Uterus (tissue), 4 donors: ENCODE measurements at places on chromosomes 16 and 17.

DNA sequence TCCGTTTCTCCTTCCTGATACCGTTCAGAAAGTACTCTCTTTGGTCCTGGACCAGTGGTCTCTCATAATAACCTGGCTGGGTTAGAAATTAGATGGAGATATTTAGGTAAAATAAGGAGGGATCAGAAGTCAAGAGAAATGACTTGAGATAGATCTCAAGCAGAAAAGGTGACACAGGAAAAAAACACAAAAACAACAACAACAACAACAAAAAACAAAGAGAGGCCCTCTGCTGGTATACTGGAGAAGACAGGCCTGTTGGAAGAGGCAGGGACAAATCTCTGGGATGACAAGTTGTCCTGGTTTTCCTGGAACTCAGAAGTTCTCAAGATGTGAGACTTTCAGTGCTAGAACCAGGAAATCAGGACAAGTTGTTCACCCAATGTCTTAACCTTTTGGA lies 430.5 kb downstream of the SHISA9 start:
- no peak for DNase-seq

DNA sequence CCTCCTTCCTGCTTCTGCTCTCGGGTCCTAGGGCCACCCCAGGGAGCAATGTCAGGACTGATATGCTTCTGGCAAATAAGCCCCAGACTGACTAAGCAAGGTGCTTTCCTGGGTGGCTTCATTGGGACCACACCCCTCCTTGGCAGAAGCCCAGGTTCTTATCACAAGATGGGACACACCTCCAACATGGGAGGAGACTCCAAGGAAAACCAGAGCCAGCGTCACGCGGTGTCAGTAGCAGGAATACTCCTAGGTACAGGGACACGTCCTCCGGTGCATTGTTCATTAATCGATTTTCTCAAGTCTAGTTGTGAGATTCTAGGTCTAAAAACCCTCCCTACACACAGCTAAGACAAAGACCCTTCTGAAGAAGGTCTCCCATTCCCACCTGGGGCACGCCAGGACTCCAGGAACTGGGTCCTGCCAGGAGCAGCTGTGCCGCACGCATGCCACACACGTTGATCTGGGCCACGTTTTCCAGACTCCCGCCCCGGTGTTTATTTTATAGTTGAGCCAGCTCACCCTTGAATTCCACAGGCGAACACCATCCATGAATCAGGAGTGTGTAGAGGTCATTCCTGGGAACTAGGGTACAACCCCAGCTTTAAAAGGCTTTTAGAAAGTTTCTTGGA lies 30.8 kb downstream of the FA2H start:
- no peak for DNase-seq

GRCh38 chr16:51982715-51983680 lies 563.9 kb downstream of the TOX3 start:
- DNase-seq = peak; percentile 61

- DNase-seq = no peak
Observed at GRCh38 chr17:69702078-69702477, 287.6 kb downstream of the MAP2K6 start.

DNA sequence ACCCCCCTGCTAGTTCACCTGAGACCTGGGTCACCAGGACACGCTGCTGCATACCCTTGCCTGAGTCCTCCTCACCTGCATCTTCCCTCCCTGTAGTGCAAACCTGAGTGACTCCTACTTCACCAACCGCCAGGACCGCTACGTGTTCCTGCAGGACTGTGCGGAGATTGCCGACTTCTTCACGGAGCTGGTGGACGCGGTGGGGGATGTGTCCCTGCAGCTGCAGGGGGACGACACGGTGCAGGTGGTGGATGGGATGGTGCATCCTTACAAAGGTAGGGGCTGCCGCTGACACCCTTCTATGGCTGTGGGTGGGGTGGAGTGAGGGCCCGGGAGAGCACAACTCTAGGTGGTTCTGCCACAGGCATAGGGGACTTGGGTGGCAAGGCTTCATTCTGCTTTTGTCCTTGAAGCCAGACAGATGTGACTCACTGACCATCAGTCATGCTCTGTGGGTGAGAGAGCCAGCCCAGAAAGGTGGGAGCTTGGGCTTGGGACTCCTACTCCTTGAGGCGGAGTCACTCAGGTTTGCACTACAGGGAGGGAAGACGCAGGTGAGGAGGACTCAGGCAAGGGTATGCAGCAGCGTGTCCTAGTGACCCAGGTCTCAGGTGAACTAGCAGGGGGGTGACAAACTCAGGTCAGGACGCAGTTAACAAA lies 22.3 kb downstream of the PGS1 start:
- no peak for DNase-seq

DNA sequence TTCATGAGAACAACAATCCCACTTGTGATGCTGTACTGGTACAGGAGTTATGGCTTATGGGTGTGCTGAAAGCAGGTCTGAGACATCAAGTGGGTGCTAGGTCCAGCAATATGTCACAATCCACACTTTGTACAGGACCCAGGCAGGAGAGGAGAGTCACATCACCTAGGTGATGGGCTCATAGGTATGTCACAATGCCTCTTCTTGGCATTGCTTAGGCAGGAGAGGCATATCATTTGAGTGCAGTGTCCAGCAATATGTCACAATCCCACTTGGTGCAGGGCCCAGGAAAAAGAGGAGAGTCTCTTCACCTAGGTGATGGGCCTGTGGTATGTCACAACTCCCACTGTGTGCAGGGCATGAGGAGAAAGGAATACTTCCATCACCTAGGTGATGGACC lies 2110.0 kb downstream of the TP53TG3F start:
- DNase-seq = no peak

- DNase-seq = peak; percentile 33
Observed at GRCh38 chr16:87324411-87325275, 7.5 kb upstream of the C16orf95 start.

GRCh38 chr17:1423456-1424135 lies 23.6 kb upstream of the YWHAE start:
- DNase-seq = no peak

DNA sequence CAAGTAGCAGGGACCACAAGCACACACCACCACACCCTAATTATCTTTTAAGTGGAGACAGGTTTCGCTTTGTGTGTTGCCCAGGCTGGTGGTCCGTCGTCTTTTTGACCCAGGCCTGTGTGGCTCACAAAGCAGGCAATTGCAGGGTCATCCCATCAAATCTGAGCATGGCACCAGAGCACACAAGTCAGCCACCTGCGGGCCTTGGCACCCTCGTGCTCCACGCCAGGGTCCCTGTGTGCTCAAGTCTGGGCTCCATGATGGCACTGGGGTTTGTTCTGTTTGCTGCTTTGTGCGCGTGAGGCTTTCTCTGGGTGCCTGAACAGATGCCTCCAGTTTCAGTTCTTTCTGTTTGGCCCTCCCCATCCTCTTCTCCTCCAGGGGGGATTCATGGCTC lies 2.4 kb upstream of the CAPN15 start:
- no peak for DNase-seq

DNA sequence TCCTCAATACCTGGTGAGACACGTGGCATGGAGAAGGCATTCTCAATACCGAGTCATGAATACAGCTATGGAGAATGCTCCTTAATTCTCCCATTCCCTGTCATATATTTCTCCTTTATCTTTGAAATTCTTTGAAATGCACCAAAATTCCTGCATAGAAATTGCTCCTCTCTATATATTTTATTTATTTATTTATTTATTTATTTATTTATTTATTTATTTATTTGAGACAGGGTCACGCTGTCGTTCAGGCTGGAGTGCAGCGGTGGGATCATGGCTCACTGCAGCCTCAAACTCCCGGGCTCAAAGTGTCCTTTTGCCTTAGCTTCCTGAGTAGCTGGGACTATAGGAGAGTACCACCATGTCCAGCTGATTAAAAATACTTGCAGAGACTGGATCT lies 190.3 kb upstream of the MAF start:
- no peak for DNase-seq

DNA sequence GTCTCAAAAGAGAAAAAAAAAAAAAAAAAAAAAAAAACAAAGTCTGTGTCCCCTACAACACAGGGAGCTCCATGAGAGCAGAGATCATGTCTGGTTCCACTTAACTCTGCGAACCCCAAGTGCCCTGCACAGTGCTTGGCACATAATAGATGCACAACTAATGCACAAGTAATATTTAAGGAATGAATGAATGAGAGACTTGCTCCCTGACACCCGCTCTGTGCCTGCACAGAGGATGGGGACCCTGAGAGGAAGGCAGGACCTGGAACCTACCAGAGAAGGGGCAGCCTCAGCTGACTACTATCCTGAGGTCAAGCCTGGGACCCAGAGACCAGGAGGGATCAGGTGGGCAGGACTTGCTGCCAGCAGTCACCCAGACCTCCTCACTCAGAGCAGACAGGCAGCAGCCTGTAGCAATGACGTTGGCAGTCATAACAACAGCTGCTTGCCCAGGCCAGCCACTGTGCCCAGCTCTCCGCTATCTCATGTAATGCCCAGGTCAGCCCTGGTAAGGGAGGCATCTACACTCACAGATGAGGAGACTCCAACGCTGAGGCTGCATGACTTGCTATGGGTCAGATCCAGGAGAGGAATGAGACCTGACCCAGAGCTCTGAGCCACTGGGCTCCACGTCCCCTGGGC lies 2.9 kb downstream of the MYO15A start:
- no peak for DNase-seq

GRCh38 chr16:53131050-53131362 lies 76.2 kb downstream of the CHD9 start:
- DNase-seq = no peak

DNA sequence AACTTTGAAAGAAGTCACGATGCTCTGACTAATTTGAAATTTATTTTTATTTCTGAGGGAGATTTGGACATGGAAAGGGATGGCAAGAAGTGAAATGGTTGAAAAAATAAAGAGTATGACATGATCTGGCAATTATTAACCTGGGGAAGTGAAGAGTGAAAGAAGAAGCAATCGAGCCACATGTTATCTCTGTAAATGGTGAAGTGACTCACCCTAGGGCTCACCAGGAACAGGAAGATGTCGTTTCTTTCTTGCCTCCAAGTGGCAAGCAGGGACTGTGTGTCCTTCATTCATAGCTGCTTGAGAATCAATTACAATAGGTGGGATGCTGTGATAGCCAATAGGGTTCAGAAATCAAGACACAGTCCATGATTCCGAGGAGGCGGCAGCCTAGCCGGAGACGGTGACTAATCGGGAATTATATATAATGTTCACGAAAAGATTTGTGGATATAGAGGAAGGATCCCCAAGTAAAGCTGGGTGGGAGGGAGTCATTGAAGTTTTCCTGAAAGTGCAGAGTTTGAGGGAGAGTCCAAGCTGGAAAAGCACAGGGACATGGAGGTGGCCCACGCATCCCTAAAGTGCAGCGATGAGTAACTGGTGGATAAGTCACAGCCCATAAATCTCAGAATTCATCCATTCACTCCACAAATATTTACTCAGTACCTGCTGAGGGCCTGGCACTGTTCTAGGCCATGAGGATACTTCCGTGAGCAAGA lies 18.2 kb upstream of the KRT20 start:
- DNase-seq = no peak

DNA sequence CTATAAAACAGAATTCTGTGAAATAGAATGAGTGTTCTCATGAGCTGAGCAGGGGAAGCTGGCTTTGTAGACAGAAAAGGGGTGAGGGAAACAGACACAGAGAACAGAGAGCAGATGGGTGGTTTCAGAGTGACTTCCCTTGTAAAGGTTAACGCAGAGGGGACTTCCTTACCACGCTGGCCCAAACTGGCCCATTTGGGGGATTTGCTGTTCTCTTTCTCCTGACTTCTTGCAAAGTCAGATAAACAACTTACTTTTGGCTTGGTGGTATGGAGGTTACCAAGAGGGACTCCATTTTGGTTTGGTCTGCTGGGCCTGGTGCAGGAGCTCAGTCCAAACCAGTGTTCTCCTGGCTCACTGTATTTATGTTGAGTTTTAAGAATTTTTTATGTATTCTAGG lies 48.4 kb downstream of the SEC14L1 start:
- DNase-seq = no peak

DNA sequence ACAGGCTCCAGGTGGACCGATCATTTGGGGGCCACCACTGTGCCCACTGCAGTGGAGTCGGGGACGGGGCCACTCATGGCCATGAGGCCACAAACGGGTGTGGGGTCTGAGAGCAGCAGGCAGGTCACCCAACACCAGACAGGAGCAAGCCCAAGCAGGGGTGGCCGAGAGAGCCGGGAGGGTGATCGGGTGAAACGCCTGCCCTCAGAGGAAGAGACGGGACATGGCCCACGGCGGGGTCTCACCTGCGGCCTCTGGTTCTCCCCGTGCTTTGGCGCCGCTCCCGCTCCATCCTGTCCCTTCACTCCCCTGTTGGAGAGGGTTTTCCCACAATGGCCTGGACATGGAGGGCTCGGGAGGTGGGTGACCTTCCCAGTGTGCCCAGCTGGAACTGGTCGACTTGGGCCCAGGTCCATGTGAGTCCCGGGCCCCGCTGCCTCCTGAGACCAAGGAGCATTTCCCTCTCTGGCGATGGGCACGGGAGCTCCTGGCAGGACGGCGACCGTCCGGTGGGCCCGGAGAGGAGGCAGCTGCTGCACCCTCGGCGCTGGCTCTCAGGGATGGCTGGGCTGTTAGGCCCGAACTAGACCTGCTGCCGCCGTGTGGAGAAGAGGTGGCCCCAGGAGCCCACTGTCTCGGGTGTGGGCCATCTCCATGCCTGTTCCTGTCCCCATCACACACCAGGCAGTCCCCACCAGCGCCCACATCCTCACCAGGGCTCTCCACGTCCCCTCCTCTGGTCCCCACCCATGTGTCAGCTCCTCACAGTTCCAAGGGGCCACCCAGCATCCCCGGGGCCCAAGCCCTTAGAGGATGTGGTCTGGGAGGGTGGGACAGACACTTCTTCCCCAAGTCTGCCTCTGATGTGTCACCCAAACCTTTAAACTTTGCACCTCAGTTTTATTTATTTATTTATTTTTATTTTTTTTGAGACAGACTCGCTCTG lies 13.4 kb upstream of the BAHCC1 start:
- no peak for DNase-seq

- DNase-seq = no peak
Observed at GRCh38 chr16:85158743-85159178, 46.5 kb upstream of the CIBAR2 start.

DNA sequence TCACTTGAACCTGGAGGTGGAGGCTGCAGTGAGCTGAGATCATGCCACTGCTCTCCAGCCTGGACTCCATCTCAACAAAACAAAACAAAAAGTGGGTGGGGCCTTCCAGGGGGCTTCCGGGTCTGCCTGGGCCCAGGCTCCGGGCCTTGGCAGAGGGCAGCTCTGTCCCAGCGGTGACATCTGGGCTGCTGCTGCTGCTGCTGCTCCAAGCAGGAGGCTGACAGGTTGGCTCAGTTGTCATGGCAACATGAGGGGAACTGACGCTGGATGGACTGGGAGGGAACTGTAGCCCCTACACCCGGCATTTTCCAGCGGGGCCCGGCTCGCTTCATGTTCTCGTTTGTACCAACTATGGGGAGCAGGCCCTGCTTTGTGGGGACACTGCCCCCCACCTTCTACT lies 4.0 kb downstream of the BAIAP3 start:
- DNase-seq = no peak
